ENCODE measurements at places on chromosomes 1 and 21.
A peak's percentile ranks its signal among the peaks of the same experiment; 100 is the strongest.

GRCh38 chr1:89989799-89990198, 5.1 kb upstream of the ZNF326 start:
- no peak for DNase-seq

DNA sequence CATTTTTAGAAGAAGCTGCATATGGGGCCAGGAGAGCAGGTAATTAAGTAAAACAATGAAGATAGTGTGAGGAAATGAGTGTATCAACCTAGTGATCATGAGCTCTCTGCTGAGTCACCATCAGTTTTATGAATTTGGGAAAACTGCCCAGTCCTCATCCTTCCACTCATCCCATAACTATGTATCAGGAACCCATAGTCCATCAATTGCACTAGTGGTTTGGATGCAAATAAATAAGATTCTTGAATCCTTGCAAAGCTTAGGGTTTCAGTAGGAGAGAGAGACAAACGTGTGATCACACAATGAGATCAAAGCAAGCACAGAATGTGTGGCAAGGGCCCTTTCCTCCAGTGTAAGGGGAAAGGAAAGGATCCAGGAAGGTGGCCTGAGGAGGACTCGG, 145.6 kb downstream of the ZZZ3 start:
- DNase-seq, result no peak

DNA sequence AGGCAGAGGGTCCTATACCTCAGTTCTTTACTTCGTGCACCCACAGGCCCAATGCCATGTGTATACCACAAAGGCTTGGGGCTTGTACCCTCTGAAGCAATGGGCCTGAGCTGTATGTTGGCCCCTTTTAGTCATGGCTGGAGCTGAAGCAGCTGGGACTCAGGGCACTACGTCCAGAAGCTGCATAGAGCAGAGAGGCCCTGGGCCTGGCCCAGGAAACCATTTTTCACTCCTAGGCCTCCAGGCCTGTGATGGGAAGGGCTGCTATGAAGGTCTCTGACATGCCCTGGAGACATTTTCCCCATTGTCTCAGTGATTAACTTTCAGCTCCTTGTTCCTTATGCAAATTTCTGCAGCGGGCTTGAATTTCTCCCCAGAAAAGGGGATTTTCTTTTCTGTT, 48.1 kb upstream of the VTCN1 start:
- no peak for DNase-seq

DNA sequence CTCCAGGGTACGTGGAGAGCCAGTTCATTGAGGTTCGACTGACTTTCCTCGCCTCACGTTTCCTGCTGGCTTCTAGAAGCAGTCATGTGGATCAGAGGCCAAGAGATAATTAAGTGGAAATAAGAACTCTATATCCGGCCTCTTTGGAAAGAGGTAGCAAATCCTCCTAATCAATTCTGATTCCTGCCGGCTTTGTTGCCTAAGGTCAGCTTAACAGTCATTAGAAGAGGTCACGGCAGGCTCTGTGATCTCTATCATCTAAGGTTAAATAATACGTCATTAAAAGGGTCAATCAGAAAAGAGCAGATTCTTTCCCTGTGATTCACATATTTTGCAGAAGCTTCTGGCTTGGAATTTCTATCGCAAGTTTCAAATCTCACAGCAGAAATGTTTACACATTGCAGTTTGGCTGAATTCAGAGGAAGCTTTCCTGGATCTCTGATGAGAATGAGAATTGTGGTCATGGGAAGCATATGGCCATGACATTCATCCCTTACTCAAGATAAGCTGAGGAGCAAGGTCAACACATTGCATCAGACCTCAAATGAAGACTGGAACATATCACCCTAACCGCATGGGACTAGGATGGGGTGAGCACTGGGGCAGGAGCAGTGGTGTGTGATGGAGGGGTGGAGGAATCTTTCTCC, 189.4 kb downstream of the PBX1 start:
- no peak for DNase-seq

DNA sequence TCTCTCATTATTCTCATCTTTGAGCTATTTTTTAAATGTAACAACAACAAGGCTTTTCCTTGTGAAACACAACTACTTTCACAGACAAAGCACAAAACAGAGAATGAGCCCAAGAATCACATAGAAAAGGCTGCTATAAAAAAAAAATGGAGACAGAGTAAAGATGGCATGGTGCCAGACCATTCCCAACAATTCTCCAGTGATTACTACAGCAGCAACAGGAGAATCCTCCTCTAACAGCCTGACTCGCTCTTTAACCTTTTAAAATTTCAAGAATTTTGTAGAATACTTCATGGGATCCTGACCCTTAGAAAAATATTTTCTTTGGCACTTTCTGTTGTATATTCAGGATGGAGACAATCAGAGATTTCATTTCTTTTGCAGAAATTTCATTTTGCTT, 3.8 kb upstream of the BCAS2 start:
- DNase-seq, result no peak

DNA sequence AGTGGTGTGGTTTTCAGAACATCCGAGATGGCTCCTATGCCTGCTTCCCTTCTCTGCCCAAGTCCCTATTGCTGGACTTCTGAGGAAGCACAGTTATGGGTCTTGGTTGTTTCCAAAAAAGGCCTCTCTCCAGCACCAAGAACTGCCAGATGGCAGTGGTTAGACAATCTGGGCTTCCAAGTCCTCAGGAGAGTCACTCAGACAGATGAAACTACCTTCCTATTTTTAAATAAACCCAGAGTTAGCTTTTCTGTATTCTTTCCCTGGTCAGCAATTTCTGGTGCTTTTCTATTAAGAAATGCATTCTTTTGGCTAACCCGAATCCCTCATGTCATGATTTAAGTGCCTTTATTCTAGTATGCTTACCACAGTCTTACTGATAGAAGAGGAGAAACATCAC, 245.9 kb downstream of the PRDM2 start:
- DNase-seq, result no peak

GRCh38 chr1:62781841-62782543, 1.9 kb upstream of the ATG4C start:
- no peak for DNase-seq

- no peak for DNase-seq
Measured at GRCh38 chr1:65477414-65478378, 57.2 kb downstream of the LEPR start.

- no peak for DNase-seq
Measured at GRCh38 chr1:227543283-227544066, 19.9 kb upstream of the ZNF678 start.

GRCh38 chr1:40344597-40344996, 27.5 kb upstream of the COL9A2 start:
- no peak for DNase-seq

DNA sequence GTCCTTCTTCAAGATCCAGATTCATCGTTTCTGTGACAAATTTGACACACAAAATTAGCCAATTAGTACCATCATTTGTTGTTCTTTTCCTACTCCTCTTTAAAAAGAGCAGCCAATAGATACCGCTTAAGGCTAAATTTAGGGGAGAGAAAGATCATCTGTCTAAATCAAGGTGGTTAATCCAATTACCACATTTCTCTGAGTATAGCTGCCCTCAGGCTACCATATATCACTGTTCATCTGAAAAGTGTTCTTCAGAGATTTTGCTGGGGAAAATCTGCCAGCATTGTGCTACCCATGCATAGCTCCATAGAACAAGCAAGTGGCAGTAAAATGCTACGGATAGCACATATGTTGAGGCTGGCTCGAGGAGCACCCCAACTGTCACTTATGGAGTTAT, 110.3 kb upstream of the ESRRG start:
- no peak for DNase-seq

GRCh38 chr1:68010090-68010489, 40.3 kb downstream of the DIRAS3 start:
- no peak for DNase-seq

GRCh38 chr1:166489670-166490436, 323.1 kb upstream of the FAM78B start:
- DNase-seq, result peak; percentile 13

GRCh38 chr1:224958490-224958889, 29.0 kb downstream of the DNAH14 start:
- no peak for DNase-seq

Data from stimulated activated CD4-positive, alpha-beta T cell treated with anti-CD3 and anti-CD28 coated beads, Interleukin-1b, Interleukin-23, amount 100 ng/mL, for 24 hours (primary cell).